ENCODE measurements at places on chromosomes 16 and 17. TPM values are rescaled to one million over a fixed set of nuclear protein-coding genes. Genes with fewer than 3 reads are reported as not detected.
A peak's percentile ranks its signal among the peaks of the same experiment; 100 is the strongest.

SLC13A5 gene
- not detected for total RNA-seq

HCRT gene
- total RNA-seq = not detected

CORO1A gene
- total RNA-seq = 855 TPM

KLHL11 gene
- total RNA-seq = 9.6 TPM

MPP2 gene
- 2.3 TPM for total RNA-seq

ZACN gene
- total RNA-seq = 6.5 TPM

ASPA gene
- total RNA-seq = 0.29 TPM

RNF151 gene
- total RNA-seq = not detected

AANAT gene
- total RNA-seq = not detected

SSTR5 gene
- total RNA-seq = not detected

ITGAX gene
- total RNA-seq = 2.4 TPM

WSCD1 gene
- total RNA-seq = 0.86 TPM

CD300LG gene
- total RNA-seq = not detected

DNA sequence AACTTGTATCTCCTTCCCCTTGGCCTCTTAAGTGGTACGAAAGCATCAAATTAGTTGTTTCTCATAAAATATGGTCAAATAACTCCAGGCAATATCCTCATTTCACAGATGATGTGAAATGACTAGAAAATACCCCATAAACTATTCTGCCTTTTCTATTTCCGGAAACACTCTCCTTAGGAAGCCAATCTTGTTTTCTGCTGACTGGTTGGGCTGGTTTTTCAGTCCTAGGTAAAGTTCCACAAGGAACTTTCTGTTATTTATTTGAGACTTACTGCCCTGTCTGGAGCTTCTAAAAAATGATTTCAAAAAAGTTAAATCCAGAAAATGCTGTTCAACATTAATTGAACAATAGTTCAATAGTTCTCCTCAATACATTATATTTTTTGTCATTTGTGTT, 7.3 kb downstream of the MYOCD start:
- no peak for DNase-seq

DNA sequence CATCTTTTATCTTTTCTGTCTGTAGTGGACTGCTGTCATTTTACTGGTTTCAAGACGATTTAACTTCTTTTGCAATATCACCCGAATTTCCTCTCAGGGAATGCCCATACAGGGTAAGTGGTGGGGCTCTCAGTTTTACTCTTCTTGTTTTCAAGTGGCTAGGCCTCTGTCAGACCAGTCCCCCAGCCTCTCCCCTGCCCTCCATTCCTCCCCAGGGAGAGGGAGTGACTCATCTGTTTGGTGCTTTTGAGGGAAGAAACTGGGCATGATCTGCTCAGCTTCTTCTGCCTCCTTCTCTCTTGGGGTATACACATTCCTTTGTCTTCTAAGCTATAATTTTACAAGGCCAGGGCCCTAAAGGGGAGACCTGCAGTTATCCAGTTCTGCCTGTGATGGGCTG, 332.0 kb downstream of the CBLN1 start:
- DNase-seq = no peak

DNA sequence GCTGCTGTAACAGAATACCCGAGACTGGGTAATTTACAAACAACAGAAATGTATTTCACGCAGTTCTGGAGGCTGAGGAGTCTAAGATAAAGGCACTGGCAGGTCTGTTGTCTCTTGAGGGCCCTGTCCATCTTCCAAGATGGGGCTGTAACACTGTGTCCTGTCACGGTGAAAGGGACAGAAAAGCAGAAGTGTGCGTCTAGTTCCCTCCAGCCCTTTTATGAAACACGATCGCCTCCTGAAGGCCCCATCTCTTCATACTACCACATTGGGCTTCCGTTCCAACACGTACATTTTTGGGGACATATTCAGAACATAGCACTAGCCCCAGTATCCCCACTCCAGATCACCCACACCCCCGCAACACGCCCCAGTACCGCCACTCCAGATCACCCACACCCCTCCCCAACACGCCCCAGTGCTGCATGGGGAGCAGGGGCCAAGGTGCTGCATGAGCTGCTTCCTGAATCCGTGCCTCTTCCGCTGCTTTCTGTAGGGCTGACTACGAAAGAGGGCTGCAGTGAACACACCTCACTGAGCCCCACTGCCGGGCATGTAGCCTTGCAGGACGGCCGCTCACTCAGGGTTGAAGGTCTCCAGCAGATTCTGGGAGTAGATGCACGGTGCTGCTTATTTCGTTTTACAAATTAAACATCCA, 91.9 kb downstream of the RPTOR start:
- DNase-seq = no peak

GRCh38 chr16:47724115-47724785, 263.1 kb downstream of the PHKB start:
- no peak for DNase-seq

DNA sequence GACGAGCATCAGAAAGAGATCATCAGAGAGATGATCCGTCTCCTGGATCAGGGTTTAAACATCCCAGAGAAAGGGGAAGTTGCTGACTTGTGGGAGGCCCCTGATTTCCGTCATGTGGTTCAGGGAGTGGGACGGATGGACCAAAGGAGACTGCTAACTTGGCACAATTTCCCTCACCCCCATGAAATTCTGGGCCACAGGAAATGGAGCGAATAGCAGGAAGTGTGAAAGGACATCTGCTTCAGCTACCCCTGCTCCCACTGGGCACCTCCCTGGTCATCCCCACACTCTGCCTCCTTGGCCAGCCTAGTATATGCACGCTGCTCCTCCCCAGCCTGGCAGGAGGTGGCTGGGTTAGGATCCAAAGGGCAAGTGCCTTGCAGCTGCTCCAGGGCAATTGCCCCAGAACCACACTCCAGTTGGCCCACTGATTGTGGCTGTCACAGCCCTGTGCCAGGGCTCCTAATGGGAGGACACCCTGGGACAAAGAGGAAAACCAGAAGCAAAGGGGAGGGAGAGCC, 1.3 kb downstream of the ARRB2 start:
- peak; percentile 18 for DNase-seq

DNA sequence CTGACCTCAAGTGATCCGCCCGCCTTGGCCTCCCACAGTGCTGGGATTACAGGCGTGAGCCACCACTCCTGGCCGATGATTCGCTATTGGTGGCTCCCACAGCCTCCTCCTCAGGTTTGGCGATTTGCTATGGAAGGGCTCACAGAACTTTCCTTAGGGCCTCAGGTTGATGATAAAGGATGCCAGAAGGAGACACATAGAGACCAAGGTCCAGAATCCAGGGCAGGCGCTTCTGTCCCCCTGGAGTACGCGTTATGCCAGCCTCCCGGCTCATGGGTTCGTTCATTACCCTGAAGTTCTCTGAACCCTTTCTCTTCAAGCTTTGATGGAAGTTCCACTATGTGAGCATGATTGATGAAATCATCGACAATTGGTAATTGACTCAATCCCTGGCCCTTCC, 19.9 kb downstream of the LGALS3BP start:
- no peak for DNase-seq

GRCh38 chr17:68377771-68378267, 79.5 kb downstream of the WIPI1 start:
- DNase-seq = no peak

DNA sequence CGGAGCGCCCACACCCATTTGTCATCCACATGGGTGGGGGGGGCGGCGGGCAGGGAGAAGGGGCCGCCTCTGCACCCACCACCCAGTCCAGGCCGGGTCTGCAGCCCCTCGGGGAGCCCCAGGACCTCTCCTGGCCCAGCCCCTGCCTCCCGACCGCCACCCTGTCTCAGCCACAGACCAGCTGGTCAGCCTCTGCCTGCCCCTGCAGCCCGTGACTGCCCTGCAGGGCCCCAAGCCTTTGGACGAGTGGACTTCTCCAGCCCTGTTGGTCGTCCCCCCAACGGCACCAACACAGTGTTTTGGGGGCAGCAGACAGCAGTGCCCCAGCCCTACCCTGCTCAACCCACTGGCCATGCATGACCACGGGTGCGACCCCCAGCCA, 1.2 kb downstream of the PRR35 start:
- DNase-seq = no peak

DNA sequence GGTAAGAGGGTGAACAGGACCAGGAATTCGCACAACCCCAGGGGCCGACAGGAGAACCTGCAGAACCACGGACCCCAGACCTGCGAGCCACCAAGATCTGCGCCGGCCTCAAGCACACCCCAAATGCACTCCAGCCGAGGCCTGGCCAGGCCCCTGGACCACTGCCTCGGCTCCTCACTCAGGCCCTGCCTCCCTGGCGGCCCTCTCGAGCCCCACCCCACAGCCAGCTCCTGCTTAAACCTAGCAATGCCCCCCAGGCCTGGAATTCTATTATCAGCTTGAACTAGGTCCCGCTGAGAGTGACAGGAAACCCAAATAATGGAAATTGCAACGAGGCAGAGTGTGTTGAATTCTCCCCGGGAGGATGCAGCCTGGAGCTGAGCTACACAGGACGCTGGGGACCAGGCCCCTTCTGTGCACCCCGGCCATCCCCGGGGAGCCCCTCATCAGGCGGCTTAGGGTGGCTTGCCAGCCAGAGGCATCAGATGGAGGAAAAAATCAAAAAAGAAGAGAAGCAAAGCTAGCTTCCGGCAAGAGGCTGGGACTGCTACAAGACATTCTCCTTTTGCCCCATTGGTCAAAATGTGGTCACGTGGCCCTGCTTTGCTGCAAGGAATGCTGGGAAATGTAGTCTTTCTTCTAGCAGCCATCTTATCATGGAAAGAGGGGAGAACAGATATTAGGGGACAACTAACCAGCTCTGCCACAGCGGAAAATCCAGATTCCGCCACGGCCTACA, 2.4 kb upstream of the ENPP7 start:
- DNase-seq = peak; percentile 93

DNA sequence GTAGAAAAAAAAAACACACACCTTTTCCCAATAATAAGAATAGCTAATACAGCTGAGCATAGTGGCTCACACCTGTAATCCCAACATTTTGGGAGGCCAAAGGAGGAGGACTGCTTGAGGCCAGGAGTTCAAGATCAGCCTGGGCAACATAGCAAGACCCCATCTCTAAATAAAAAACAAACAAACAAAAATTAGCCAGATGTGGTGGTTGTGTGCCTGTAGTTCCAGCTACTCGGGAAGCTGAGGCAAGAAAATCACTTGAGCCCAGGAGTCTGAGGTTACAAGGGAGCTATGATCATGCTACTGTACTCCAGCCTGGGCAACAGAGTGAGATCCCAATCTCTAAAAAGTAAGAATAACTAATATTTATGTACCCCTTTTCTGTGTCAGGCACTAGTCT, 42.8 kb upstream of the GFOD2 start:
- no peak for DNase-seq

DNA sequence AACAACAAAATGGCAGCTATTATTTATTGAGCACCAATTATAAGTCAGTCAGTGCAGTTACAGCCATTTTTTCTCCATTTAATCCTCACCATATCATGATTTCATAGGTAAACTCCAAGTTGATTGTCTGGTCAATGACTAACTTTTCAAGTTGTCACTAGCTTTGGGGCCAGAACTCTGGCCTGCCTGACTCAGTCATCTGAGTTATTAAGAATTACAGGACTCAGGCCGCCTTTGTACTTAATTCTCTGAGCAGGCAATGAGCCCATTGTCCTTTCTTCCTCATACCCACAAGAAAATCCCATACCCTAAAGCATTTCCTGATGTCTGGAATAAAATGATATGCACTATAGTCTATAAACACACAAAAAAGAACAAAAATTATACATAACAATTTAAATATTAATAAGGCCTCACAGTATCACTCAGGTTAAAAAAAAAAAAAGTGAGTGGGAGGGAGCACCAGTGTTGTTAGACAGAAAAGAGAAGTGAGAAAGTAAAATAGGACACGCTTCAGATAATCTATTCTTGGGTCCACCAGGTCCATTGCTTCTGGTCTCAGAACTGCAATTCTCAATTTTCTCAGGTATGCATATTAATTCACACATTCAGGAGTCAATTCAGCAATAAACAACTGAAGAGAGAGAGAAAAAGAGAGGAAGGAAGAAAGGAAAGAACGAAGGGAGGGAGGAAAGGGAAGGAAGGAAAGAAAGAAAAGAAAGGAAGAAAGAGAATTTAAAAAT, 70.2 kb downstream of the SPAG9 start:
- DNase-seq = no peak

GRCh38 chr17:37179893-37180292, 195.9 kb upstream of the C17orf78 start:
- DNase-seq = no peak

- DNase-seq = no peak
These were observed 36.0 kb upstream of the HLF start for GRCh38 chr17:55228683-55229192.

DNA sequence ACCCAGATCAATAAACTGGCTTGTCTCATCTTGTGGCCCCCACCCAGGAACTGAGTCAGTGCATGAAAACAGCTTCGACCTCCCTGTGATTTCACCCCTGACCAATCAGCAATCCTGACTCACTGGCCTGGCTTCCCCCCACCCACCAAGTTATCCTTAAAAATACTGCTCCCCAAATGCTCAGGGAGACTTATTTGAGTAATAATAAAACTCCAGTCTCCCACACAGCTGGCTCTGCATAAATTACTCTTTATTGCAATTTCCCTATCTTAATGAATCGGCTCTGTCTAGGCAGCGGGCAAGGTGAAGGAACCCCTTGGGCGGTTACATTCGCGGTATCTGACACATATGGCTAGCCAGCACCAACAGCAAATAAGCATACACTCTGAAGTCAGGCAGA, 9.8 kb upstream of the RABEP1 start:
- peak; percentile 53 for DNase-seq

DNA sequence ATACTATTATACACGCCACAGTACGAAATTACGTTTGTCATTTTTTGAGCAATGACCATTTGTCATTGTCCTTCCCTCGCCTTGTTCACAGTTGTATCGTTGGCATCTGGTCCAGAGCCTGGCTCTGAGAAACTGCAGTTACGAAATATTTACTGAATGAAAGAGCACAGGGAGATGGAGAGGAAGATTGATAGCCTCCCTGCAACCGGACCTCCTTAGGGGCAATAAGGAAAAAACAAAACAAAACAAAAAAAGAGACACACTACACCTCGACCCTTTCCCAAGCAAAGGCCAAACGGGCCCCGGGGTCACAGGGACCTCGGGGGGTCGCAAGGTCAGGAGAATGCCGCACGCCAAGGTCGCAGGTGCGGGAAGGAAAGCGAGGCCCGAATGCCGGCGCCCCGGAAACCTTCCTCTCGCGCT, 857 bp downstream of the GOT2 start:
- no peak for DNase-seq

DNA sequence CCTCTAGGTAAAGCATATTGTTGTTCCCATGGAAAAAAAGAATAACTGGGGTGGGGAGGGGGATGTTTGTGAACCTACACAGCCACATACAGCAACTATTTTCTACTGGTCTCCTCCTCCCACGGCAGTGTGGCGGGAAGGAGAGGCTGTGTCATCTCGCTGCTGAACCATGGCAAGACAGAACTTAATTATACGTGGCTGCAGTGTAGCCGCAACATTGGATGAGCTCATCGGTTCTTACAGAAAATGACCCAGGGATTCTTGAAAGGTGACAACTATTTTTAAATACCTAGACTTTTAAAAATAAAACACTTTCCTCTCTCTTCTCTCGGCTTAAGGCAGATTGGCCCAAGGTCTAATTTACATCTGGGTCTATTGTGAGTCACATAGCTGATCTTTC, 19.8 kb upstream of the TEKT3 start:
- no peak for DNase-seq

Measured in activated naive CD4-positive, alpha-beta T cell treated with anti-CD3 and anti-CD28 coated beads for 36 hours (primary cell).